NCI-H1417 treated with DMSO at 0.1 percent for 48 hours (cell line): ENCODE measurements at places on chromosomes 16 and 17.

DNA sequence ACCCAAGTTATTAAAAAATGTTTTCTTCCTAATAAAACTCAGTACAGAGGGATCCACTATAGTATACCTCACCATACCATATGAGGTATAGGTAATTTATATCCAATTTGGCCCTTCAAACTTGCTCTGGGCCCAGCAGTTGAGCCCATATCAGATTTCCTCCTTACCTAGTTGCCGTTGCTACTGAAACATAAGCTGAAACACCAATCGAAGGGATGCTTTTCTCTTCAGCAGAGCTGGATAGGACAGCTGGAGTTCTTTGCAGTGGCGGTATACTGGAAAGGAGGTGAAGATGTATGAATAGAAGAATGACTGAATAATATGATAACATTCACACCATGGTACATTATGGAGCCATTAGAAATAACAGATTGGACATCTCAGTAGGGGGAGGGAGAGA, 42.7 kb downstream of the TNRC6C start:
- DNase-seq: no peak

- no peak for DNase-seq
These were observed 138.9 kb upstream of the CDH11 start for GRCh38 chr16:65260746-65261145.

GRCh38 chr17:7217113-7217987, 2.3 kb downstream of the DLG4 start:
- no peak for DNase-seq

GRCh38 chr17:45837187-45837586, 7.5 kb upstream of the SPPL2C start:
- DNase-seq: no peak

DNA sequence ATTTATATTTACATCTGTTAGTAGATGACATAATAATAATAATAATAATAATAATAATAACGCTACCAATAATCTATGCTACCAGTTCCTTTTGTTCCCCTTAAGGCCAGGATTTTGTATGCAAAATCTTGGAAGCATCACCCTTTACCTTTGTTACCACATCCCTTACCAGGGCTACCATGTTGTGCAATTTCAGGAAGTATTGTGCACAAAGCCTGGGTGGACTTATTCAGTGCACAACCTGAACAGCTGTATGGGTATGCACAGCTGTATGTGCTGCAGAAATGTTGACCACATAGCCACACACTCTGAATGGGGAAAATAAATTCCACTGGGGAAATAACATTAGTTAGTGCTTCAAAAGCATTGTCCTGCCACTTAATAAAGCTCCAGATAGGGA, 19.9 kb upstream of the CALB2 start:
- DNase-seq: no peak

DNA sequence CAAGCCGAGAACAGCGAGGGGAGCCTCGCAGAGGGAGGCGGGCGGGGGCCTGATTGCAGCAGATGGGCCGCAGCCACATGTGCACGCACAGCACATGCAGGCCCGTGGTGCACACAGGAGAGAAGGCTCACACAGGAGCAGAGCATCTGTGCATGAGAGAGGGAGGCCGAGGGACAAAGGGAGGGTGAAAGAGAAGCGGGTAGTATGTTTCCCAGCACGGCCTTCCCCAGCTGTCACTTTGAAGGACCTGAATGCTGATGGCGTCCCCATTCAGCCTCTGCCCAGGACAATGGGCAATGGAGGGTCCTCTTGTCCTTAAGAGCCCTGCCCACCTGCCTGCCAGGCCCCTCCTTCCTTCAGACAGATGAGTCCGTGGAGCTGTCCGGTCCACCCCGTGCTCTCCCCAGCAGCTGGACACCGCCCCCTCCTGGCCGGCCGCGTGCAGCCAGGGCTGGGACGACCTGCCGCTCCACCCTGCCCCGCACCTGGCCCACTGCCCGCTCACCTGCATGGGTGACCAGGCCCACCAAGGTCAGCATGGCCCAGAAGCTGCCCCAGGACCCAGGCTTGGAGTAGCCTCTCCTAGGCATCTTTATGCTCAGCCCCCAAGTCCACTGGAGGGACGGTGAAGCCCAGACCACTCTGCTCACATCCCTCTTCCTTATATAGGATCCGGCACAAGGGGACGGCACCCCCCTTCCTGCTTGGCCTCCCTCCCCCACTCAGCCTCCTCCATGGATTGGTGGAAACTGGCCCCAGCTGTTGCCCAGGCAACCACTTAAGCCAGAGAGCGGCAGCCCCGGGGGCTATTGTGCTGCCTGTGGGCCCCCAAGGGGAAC, at the start of gene BTBD17:
TSS of gene BTBD17 (minus strand) at position 639 of the 839 bp plus-strand sequence. CDS start at position 590, 49 bp downstream.
- peak; percentile 38 for DNase-seq

GRCh38 chr16:12627394-12627793, 176.3 kb downstream of the CPPED1 start:
- DNase-seq: no peak
